ENCODE measurements at places on chromosomes 3 and 15. TPM values are rescaled to one million over a fixed set of nuclear protein-coding genes. Genes with fewer than 3 reads are reported as not detected.

DNA sequence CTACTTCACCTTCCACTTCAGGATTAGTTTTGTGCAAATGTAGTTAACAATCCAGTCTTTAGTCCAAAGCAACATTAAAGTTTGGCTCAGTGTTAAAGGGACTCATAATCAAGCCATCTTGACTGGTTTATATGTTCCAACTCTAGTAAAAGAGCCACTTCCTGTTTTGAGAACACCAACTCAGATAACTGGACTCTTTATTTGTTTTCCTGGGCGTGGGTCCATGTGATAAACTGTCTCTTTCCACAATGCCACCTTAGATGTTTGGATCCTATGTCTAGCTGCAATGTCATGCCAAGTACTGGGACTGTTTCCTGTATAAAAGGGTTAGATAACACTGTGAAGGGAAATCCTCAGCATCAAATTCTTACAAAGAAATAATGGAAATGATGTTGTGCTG, 545.0 kb downstream of the PYDC2 start:
- DNase-seq = no peak

DNA sequence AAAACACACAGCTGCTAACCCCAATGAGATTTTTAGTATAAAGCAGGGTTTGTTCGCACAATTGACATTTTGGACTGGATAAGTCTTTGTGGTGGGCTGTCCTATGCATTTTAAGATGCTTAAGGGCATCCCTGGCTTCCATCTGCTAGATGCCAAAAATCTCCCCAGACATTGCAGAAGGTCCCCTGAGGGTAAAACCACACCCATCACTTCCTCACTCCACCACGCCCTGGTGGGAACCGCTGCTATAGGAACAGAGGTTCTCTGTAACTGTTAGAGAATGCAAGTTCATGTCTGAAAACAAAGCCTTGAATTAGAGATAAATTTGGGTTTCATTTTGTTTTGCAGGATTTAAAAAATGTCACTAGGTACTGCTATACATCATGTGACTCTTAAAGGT, 67.7 kb downstream of the ARHGEF26 start:
- DNase-seq = no peak

DNA sequence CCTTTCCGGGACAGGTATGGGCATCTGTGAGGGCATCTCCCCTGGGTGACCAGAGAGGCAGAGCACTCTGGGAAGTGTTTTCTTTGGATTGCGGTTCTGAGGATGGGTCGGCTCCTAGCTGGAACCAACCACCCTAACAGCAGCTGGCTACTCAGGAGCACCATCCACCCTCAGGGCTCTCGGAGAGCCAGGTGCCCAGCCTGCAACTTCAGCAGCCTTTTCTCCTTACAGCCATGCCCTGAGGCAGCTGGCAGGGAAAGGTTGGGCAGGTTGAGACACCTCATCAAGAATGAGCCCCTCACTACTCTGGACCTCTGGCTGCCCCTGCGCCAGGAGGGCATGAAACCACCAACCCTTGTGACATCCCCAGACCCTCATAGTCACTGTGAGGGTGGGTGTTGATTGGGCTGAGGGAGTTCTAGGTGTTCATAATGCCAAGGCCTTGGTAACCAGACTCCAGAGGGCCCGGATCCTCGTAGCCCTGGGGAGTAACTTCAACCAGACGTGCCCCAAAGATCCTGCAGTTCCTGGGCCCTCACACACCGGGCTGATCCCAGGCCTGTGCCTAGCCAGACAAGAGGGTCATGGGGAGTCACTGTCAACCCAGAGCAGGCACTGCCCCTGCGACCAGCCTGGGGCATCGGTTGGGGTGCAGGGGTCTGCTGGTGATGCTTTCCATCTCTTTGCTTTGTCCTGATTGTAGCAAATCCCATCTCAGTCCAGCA, 114.4 kb upstream of the ABHD17C start:
- DNase-seq = no peak

GRCh38 chr3:49531715-49532114, 22.6 kb upstream of the BSN start:
- DNase-seq = no peak

GRCh38 chr3:159616234-159616825, 372.3 kb upstream of the IL12A start:
- DNase-seq = peak; percentile 62

- DNase-seq = no peak
Measured at GRCh38 chr3:196774191-196774820, 34.6 kb downstream of the PAK2 start.

- DNase-seq = no peak
Measured at GRCh38 chr15:66886241-66886675, 179.1 kb upstream of the SMAD3 start.

GRCh38 chr15:74906067-74906449, 593 bp downstream of the FAM219B start:
- peak; percentile 23 for DNase-seq

DNA sequence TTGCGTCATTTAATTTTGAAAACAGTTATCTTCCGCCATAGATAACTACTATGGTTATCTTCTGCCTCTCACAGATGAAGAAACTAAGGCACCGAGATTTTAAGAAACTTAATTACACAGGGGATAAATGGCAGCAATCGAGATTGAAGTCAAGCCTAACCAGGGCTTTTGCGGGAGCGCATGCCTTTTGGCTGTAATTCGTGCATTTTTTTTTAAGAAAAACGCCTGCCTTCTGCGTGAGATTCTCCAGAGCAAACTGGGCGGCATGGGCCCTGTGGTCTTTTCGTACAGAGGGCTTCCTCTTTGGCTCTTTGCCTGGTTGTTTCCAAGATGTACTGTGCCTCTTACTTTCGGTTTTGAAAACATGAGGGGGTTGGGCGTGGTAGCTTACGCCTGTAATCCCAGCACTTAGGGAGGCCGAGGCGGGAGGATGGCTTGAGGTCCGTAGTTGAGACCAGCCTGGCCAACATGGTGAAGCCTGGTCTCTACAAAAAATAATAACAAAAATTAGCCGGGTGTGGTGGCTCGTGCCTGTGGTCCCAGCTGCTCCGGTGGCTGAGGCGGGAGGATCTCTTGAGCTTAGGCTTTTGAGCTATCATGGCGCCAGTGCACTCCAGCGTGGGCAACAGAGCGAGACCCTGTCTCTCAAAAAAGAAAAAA, 1.2 kb downstream of the B2M start:
- DNase-seq = peak; percentile 93

DNA sequence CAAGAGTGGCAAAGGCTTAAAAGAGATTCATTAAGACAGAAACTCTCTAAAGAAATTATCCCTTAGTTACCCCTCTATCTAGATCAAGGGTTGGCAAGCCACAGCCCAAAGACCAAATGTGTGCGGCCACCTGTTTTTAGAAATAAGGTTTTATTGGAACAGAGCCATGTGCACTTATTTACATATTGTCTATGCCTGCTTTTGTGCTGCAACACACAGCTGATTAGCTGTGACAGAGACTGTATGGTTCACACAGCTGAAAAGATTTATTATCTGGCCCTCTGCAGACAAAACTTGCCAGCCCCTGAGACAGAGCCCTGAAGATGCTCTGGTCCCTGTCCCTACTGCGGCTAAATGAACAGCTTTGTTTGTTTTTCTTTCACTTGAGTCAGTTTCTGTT, 88.1 kb downstream of the ADAMTS9 start:
- DNase-seq = no peak

DNA sequence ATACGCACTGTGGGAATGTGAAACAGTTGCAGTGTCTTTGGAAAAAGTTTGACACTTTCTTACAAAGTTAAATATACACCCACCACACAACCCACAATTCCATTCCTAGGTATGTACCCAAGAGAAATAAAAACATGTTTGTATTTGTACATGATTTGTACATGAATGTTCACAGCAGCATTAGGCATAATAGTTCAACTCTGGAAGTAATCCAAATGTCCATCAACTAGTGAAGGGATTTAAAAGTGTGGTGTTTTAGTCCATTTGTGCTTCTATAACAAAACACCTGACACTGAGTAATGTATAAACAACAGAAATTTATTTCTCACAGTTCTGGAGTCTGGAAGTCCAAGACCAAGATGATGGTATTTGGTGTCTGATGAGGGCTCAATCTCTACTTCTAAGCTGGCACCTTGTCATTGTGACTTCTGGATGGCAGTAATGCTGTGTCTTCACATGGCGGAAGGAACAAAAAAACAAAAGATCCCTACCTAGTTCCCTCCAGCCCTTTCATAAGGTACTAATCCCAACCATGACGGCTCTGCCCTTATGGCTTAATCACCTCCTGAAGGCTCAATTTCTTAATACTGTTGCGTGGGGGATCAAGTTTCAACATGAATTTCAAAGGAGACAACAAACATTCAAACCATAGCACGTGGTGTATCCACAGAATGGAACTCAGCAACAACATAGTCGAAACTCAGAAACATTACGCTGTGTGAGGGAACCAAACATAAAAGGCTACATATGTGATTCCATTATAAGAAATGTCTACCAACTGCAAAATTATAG, 120.5 kb downstream of the AQP9 start:
- no peak for DNase-seq

DNA sequence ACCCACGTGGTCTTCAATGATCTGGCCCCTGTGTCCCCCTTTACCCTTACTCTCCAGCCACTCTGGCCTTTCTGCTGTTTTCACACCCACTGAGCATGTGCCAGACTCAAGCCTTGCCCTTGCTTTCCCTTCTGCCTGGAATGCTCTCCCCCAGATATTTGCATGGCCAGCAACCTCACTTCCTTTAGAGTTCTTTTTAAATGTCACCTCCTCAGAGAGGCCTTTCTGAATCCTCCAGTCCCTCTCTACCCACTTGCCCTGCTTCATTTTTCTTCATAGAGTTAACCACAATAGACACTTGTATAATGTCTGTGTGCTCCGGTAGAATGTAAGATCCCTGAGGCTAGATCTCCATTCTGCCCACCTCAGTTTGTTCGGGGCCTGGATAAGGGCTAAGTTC, 39.4 kb upstream of the TIPARP start:
- DNase-seq = no peak

DNA sequence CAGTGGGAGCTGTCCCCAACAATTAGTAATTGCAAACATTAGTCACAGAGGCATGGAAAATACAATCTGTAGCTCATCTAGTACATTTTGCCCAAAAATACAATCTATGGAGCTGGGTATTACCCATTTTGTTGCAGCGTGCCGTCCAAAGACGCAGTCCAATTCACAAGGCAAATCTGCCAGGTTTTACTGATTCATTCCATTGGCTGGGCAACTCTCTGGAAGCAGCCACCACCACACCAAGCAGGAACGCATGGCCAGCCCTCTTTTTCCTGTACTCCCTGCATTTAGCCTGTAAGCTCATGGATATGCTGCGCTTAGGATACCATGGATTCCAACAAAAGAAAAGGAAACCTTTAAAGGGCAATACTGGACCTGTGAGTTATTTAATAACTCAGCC, 60.5 kb upstream of the ARRDC4 start:
- no peak for DNase-seq

- DNase-seq = no peak
Measured at GRCh38 chr3:14301558-14301957, 100.8 kb upstream of the SLC6A6 start.

DNA sequence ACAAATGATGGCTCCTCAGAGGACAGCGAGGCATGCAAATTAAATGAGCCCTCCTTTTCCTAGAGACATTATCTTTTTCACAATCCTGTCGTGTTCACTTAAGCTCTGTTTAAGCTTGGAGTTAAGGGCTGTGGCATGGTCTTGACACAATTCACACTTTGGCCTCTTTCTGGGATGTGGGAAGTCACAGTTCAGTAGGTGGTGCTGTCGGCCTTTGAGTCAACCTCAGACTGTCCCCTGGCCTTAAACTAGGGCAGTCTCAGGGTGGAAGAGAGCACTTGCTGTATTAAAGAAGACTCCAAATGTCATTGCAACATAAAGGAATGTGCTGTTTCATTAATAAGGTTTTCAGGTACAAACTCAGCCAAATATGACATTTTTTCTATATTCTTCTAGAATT, 351.0 kb downstream of the MCTP2 start:
- no peak for DNase-seq

The TGM5 gene
- total RNA-seq = not detected

The NUP210 gene
- total RNA-seq = 0.33 TPM

DNA sequence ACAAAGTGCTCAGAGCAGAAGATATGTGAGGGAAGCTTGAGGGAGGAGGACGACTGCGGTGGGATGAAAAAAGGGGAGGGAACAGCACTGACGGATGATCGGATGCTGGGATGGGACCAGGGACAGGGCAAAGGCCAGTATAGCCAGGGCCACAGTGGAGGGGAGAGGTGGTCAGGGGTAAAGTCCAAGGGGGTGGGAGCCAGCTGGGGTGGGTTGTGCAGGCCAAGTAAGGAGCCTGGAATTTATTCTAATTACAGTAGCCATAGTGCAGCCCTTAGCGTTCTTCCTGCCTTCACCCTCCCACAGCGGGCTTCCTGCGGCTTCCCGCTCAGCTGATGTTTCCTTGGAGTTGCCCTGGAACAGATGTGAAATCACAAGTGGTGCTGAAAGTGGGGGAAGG, 7.6 kb upstream of the APEH start:
- DNase-seq = no peak

DNA sequence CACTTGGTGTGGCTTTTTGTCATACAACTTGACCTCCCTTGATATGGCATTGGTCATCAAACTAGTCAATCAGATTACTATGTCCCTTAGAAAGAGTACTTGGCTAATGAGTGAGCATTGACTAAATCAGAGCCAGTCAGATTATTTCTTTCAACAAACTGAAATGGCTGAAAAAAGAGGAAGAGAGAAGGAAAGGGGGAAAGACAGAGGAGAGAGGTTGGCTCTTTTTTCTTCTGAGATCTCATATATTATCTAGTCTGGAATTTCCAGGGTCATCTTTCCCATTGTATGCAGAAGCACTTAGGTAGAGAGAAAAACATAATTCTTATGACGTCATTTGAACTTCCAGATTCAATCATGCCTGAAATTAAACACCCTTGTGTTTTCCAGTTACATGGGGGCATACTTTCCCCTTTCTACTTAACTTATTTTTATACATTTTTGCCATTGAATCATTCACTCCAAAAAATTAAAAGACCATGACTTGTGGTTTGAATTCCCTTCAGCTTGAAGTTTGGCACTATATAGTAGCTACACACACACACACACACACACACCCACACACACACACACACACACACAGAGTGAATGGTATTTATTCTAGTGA, 387.8 kb downstream of the LSAMP start:
- peak; percentile 3 for DNase-seq

The SCAANT1 gene
- total RNA-seq = 1.7 TPM

- peak; percentile 79 for DNase-seq
Measured at GRCh38 chr3:175267121-175267531, 408.0 kb downstream of the NAALADL2 start.

- DNase-seq = no peak
Measured at GRCh38 chr3:185242642-185243041, 11.2 kb downstream of the EHHADH start.

- no peak for DNase-seq
Measured at GRCh38 chr15:52787123-52787503, 3.0 kb downstream of the ONECUT1 start.

All from fibroblast of lung (primary cell).